ENCODE measurements at places on chromosomes 5 and 9.

- no peak for DNase-seq
These were observed 40.3 kb upstream of the SARDH start for GRCh38 chr9:133778336-133779013.

DNA sequence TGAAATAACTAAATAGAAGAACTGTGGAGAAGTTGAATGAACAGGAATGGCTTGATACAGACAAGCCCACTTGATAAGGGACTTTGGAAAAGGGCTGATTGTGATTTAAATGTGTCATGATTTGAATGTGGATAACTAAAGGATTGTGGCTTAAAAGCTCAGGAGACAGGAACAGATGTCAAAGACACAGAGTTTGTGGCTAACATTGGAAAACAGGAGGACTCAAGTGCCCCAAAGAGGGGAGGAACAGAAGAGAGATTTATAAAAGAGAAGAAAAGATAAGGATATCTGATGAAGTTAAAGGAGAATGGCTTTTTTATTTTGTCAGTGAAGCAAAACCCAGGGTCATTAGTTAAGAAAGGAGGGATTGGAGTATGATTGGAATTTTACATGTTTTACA lies 124.2 kb upstream of the TRPM3 start:
- no peak for DNase-seq

DNA sequence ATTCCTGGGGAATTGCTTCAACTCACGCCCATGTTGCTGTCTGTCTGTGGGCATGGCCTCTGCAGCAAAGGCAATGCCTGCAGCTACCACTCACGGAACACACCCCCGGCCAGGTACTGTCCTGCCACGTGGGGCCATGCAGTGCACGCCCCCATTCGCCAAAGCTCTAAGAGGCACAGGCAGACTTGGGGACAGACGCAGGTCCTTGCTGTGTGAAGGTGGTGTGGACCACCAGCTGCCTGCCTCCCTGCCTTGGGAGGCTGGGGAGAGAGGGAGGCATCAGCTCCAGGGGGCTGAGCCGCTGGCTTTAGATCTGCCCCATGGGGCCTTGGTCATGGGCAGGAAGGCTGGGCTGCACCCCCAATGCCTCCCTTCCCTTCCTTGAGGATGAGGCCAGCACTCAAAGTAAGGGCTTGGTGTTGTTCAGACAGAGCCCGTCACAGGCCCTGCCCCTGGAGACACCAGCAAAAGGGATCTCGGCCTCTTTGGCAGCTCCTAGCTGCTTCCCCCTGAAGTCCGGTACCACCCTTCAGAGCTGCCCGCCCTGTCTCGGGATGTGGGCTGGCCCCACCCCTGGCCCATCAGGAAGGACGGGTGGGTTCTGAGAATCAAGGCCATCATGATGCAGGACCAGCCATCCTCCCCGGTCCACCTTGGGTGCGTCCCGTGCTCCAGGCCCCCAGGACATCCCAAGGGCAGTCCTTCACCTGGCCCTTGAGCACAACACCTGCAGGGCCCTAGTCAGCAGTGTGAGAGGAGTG lies 2.3 kb downstream of the GRIN1 start:
- no peak for DNase-seq

DNA sequence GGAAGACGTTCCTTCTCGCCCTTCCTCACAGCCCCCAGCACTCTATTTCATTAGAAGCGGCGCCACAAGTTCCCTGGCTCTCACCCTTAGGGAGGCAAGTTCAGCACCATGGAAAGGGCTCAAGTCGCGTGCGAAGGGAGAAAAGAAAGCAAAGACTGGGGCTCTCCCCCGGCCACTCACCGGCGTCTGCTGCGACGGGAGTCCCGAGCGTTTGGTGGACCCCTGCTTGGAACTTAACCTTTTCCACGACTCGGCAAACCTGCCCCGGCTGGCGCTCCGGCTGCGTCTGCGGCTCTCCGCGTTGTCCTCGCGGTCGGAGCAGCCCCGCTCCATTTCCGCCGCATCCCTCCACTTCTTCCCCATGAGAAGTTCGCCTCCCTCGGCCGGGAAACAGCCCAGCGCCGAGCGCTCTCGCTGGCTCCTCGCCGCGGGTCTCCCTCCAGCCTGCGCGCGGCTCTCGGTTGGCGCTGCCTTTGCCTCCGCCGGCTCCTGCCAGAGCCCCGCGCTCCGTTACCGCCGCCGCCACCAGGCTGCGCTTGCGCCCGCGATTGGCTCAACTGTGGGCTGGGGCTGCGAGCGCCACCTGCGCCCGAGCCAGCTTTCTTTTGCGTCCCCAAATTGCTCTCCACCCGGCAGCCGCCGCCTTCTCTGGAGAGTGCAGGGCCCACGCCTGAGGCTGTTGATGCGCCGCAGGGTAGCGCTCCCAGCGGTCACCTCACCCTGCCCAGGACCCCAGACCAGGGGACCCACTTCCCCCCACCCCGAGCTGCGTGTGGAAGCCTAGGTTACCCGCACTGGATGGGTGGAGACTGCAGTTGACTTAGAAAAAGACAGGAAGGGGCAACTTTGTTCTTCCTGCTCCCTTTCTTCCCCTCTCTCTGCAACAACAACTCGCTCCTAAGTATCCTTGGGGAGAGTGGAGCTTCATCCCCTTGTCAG lies 321.6 kb downstream of the CEMIP2 start:
- DNase-seq = peak; percentile 28

- DNase-seq = no peak
These were observed 46.8 kb upstream of the ELL2 start for GRCh38 chr5:96008487-96008886.

All from COLO829 (cell line).